ENCODE measurements at places on chromosomes 4 and X.

DNA sequence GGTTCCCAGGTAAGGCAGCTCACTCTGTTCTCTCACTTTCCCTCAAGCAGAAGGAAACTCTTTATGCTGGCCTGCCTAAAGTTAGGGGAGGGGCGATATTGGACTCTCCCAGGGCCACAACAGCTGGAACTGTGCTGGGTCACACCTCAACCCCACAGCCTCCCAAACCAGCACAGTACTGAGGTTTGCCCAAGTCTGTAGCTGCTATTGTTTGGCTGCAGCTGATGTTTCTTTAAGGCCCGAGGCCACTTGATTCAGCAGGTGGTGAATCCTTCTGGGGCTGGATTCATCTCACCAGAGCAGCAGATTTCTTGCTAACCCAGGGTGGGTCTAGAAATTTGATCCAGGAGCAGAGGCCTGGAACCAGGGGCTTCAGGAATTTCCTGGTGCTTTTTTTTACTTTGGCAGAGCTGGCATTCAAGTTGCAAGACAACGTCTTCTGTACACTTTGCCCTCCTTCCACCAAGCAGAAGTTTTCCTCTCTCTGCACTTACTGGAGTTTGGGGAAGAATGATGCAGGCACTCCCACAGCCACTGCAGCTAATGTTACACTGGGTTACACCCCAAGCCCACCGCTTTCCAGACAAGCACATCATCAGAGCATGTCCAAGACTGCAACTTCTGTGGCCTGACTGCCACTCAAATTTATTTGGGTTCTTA lies 544.7 kb upstream of the NDST4 start:
- no peak for DNase-seq

- DNase-seq, result no peak
Measured at GRCh38 chr4:107442538-107443111, 277.4 kb downstream of the PAPSS1 start.

- no peak for DNase-seq
Measured at GRCh38 chrX:23503835-23504539, 163.3 kb upstream of the PRDX4 start.

- DNase-seq, result peak; percentile 75
Measured at GRCh38 chrX:49291615-49292337, 11.7 kb upstream of the GAGE10 start.

GRCh38 chrX:114582698-114583395 lies 1.0 kb upstream of the HTR2C start:
- DNase-seq, result no peak

DNA sequence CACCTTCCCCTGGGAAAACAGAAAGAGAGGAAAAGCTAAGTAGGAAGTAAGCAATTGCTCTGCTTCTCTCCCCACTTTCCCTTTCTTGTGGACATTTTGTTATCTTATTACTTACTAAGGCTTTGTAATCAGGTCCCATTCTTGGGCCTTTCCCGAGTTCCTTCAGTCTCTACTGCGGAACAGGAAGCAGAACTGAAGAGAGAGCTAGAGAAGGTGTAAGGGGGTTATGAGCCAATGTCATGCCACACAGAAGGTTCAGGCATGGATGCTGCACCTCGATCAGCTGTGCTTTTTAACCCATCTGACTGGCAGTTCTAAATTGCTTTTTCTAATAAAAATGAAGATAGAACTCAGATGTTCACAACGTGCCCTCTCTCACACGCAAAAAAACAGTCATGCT lies 83.6 kb downstream of the MID1 start:
- no peak for DNase-seq

DNA sequence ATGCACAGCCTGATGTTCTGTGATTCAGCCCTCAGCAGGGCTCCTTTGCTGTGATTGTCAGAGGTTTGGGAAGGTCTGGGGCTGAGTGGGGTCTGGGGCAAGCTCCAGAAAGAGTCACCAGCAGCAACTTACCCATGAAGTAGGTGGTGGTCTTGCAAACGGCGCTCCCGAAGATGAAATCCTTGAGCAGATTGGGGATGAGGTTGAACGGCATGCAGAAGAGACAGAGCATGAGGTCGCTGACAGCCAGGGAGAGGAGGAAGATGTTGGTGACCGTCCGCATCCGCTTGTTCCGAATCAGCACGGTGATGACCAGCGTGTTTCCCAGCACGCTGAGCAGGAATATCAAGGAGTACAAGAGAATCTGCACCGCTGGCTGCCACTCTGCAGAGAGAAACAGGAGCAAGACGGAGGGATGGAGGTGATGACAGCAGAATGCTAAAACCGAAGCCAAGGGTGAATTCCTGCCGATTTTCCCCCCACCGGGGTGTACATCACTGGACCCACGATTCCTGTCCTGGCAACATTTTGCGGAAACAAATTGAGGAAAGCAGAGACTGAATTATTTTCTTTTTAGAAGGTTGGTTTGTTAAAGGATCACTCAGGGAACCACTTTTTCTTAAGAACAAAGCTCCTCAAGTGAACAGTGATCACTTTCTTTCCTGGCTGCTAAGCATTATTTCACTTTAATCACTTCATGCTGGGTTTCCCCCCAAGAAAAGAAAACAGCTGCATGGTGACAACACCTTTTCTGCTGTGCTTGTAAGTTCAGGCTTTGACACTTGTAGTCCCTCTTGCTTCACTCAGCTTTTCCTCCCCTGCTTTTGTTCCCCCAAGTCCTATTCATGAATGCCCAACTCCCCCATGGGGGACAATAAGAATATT lies 941 bp downstream of the CCKAR start:
- no peak for DNase-seq

- DNase-seq, result no peak
Measured at GRCh38 chrX:68999356-68999755, 165.9 kb downstream of the PJA1 start.

- DNase-seq, result no peak
Measured at GRCh38 chrX:79117078-79117477, 27.4 kb upstream of the GPR174 start.

DNA sequence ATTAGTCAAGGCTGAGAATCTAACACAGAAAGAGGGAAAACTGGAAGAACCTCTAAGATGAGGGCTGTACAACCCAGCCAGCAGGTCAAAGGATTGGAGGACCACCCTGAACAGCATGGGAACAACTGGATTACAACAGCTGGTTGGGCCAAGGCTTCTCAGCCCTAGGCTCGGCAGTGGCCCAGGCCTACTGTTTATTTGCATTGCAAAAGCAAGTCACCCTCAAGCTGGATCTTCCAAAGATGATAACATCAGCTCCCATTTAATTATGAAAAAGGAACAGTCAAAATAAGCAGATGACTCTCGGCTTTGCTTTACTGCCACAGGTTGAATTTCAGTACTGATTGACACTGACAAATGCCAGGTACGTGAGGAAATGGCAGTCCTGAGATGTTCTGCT lies 61.8 kb downstream of the GPC3 start:
- no peak for DNase-seq

- peak; percentile 61 for DNase-seq
Measured at GRCh38 chr4:184705692-184706091, 28.2 kb downstream of the CENPU start.

GRCh38 chr4:123939621-123940020 lies 543.0 kb downstream of the SPRY1 start:
- no peak for DNase-seq

DNA sequence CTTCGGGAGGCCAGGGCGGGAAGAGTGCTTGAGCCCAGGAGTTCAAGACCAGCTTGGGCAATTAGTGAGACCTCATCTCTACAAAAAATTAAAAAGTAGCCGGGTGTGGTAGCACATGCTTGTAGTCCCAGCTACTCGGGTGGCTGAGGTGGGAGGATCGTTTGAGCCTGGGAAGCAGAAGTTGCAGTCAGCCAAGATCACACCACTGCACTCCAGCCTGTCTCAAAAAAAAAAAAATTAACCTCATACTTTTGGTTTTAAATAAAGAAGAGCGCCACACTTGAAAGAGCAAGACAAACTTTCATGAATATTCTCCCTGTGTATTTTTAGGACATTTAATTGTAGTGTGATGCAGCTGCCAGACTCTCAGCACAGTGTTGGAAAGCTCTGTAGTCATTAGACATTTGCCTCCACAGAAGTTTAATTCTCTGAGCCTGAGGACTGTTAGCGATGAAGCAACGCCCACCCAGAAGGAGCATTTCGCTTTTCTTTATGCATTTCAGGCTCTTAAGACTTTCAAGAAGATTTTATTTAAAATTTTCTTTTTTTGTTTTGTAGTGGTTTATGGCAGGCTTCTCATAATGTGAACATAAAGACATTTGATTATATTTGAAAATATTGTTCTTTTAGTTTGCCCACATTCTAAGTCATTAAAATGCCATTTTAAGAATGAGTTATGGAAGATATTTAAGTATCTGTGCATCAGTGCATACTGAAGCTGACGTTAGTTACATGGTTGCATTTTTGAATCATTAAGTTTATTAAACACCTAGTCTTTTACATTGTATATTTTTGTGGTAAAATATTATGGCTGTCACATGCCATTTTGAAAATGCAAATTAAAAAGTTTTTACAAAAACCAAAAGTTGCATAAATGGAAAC lies 45.8 kb downstream of the DCLK2 start:
- no peak for DNase-seq

DNA sequence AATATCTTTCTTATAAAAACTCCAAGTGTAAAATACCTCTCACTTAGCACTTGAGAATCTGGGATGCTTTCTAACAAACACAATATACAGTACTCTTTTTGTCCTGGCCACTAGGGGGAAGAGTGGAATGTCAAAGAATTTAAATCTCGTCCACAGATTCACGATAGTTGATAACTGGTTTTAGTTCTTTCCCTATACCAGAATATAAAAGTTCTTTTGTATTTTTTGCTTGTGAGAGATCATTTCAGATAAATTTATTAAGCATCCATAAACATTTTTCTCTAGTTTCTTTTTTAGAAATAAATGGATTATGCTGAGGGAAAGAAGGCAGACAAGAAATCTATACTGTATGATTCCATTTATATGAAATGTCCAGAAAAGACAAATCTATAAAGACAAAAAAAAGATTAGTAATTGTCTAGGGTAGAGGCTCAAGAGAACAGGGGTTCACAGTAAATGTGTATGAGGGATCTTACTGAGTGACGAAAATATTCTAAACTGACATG lies 50.4 kb downstream of the MGARP start:
- peak; percentile 37 for DNase-seq

- no peak for DNase-seq
Measured at GRCh38 chr4:159400558-159401225, 297.8 kb downstream of the RAPGEF2 start.

DNA sequence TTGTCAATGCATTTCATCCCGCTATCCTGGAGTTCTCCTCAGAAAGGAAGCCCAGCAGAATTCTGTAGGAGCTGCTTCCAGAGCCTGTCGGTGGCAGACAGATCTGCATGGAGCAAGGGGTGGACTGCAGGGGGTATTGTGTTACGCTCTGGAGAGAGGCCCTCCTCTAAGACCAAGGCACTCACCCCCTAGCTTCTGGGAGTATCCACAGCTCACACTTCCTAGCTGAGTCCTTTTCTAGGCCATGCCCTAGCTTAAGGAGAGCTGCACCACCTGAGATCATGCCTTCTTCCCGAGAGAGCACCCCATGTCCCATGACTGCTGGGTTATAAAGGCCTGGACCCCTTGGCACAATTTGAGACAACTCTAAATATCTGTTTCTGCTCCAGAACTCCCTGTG lies 39.1 kb downstream of the MTNR1A start:
- no peak for DNase-seq

DNA sequence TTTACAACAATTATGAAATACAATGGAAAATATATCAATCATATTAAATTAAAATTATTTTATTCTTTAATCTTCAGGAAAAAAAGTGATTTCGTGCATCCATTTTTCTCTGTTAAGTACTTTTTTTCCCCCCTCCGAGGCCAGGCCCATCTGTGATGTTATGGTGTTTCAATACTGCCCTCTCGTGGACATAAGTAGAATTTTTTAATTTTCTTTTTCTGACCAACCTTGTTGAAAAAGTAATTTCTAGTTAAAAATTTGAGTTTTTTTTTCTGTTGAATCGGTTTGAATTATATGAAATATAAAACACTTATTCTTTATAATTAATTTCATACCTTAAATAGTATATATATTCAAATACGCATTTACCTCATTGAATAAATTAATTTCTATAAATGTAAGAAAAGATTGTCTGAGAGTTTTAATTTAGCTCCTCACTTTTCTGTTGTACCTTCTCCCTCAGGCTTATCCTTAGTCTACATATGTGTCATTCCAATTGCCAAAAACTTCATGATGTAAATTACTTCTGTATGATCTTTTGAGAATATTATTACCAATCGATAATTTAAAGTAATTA lies 175.8 kb upstream of the TECRL start:
- peak; percentile 27 for DNase-seq

GRCh38 chrX:5957506-5957905 lies 271.2 kb downstream of the NLGN4X start:
- no peak for DNase-seq

DNA sequence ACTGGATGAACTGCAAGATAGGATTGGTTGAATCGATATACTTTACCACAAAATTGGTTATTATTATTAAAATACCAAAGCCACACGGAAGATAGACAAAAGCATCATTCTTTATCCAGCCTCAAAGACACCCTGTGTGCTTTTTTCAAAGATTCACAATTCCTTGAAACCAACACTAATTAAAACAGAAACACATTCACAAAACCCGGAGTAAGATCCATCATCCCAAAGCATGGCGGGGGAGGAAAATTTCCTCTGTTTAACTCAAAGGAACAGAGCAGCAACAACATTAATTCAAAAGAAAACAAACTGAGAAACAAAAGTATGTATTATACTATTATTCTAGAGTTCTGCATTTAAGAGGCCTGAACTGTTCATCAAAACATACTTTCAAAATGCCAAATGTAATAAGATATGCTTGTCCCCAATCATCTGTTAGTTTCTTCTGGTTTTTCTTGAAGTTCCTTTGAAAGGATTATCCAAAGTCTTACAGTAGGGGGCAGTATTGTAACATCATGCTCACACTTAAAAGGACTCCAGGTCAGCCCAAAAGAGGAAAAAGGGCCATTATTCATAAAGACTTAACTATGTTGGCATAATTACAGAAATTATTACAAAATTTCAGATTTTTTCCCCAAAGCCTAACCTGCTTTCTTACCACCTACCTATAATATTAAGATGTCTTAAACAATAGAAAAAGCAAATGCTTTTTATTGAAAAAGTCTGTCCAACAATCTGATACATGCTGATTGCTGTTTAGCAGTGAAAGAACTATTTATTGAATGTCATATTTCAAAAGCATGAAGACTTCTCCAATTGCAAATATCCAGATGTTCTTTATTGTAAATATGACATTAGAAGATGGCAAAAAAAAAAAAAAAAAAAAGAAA lies 168.7 kb downstream of the SCFD2 start:
- DNase-seq, result peak; percentile 61

- DNase-seq, result peak; percentile 29
Measured at GRCh38 chrX:76454456-76454927, 27.0 kb downstream of the MAGEE1 start.

DNA sequence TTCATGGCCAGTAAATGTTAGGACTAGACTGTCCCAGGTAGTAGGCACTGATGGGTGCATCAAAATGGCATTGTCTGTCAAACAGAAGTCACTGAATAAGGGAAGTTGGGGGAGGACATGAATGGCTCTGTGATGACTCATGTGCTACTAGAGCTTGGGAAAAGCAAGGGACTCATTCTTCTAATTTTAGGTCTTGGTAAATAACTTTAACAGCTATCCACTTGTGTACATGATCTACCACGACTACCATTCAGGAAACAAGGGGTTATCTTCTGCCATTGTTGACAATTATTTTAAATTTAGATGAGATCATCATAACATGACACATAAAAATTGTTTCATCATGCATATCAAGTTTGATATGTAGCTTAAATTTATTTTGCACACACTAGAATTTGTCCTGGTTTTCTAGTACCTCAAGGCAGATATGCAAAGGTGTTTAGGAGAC lies 6.3 kb downstream of the AREG start:
- DNase-seq, result no peak

- DNase-seq, result no peak
Measured at GRCh38 chrX:36160081-36160480, 240.5 kb downstream of the CFAP47 start.

- peak; percentile 72 for DNase-seq
Measured at GRCh38 chr4:152807294-152807829, 27.6 kb downstream of the ARFIP1 start.
